ENCODE measurements at places on chromosomes 11 and 22.

- no peak for DNase-seq
These were observed 588 bp downstream of the VPS37C start for GRCh38 chr11:61160487-61161189.

DNA sequence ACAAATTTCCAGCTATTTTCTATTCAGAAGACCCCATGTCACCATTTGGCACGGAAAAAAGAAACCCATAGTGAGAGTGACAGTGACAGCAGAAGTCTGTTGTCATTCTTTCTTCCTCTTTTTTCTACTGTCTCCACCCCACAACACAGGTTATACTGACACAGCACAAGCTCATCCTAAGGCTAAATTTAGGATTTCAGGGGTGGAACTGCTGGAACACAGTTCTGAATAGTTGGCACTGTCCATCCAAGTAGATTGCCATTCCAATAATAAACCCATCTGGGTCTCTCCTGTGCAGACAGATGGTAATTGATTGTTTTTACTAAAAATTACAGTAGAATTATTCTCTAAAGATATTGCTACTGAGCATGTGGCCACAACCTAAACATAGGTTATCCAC lies 95.2 kb upstream of the C11orf87 start:
- DNase-seq, result no peak

- no peak for DNase-seq
These were observed 14.8 kb downstream of the PSMD13 start for GRCh38 chr11:251550-251949.

GRCh38 chr22:36816636-36817524 lies at the start of gene PVALB:
PVALB (minus strand) TSS chr22:36817035; CDS start chr22:36817005, 30 bp downstream.
- DNase-seq, result no peak

DNA sequence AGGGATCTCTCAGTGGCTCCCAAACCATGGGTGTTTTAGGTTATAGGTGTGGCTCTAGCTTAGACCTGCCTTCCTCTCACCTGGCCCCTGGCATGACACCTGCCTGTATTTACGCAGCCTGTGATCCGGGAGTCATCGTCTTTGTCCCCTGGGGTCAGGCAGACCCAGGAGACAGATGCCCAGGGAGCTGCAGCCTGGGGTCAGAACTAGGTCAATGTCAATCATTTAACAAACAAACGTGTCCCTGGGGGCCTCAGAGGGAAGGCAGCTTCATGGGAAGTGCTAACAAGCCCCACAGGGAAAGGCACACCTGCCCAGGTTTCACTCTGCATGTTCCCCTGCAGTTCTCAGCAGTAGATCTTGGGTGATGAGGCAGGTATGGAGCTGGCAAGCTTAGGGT lies 12.0 kb downstream of the BACE1-AS start:
- no peak for DNase-seq

DNA sequence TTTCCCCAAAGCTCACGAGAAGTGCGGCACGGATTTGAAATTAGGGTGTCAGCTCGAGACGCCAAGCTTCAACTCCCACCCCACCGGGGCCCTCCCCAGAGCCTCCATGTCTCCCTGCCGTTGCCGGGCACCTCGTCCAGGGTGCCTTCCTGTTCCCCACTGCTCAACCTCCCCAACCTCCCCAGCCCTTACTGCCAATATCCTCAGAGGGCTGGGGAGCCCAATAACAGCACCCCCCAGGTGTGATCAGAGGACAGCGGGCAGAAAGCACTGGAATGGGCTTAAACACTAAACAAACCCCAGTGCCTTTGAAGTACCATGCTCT lies 1336.4 kb downstream of the TBC1D22A start:
- no peak for DNase-seq

- no peak for DNase-seq
These were observed 1065.2 kb downstream of the JRKL start for GRCh38 chr11:97454988-97455387.

DNA sequence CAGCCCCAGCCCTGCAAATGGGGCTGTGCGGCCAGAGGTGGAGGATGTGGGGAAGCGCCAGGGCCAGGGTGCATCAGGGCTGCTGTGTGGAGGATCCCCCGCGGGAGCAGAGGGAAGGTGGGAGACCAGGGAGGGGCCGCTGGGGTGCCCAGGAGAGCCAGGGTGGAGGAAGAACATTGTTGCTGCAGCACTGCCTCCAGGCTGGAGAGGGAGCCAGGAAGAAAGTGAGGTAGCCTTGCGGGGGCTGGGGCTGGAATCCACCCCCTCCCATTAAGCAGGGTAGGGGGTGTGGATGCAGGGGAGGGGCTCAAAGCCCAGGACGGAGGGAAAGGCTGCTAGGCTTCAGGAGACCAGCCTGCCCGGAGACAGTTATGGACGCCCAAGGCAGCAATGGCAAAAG lies 15.0 kb downstream of the CABP7 start:
- DNase-seq, result no peak

DNA sequence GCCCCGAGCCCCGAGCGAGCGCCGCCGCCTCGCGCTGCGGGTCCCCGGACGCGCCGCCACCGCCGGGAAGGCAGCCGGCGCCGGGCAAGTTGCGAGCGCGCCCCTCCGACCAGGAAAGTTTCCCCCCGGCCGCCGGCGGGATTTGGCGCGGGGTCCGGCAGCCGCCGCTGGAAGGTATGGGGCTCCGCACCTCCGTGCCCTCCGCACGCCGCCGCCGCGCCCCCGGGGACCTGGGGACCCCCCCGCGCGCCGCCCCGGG lies 281 bp downstream of the TSPAN18 start:
- DNase-seq, result no peak

DNA sequence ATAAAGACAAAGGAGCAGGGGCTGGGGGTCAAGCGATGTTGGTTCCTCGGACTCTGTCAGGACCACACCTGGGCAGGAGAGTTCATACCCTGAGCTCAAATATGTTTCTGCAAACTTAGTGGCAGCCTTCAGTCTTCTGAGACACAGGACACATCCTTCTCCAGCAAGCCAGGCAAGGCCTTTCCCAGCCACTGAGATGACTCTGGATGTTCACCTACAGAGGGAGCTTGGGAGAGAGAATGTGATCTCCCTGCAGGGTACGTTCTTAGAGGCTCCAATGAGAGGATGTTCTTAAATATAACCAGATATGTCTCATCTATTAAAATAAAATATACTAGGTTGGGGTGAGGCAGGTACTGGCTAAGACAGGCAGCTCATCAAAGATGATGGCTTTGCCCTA lies 461.5 kb downstream of the OPCML start:
- no peak for DNase-seq

DNA sequence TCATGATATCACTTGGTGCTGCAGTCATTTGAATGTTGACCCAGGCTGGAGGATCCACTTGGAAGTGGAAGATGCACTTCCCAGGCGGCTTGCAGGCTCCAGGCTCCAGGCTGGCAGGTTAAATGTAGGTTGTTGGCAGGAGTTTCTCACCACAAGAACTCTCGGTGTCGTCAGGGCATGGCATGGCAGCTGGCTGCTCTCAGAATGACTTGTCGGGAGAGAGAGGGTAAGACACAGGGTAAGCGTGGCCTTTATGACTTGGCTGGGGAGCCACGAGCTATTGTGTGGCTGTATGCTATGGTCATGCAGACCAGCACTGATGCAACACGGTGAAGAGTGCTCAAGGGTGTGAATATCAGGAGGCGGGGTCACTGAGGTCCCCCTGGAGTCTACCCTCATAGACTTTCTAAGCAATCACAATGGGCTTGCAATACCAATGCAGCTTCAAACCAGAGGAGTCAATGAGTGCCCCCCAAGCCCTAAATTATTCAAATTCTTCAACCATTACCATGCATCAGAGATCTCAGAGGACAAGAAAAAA lies 1027.7 kb downstream of the OPCML start:
- no peak for DNase-seq

- DNase-seq, result no peak
These were observed 2.8 kb upstream of the BSX start for GRCh38 chr11:122984186-122985011.

GRCh38 chr22:28250036-28250695 lies 331.1 kb upstream of the PITPNB start:
- no peak for DNase-seq

- no peak for DNase-seq
These were observed 19.2 kb downstream of the EMID1 start for GRCh38 chr22:29224859-29225410.

GRCh38 chr22:46587492-46588278 lies 32.5 kb upstream of the GRAMD4 start:
- DNase-seq, result no peak

- DNase-seq, result no peak
These were observed 106.4 kb upstream of the FGF3 start for GRCh38 chr11:69925366-69926196.

DNA sequence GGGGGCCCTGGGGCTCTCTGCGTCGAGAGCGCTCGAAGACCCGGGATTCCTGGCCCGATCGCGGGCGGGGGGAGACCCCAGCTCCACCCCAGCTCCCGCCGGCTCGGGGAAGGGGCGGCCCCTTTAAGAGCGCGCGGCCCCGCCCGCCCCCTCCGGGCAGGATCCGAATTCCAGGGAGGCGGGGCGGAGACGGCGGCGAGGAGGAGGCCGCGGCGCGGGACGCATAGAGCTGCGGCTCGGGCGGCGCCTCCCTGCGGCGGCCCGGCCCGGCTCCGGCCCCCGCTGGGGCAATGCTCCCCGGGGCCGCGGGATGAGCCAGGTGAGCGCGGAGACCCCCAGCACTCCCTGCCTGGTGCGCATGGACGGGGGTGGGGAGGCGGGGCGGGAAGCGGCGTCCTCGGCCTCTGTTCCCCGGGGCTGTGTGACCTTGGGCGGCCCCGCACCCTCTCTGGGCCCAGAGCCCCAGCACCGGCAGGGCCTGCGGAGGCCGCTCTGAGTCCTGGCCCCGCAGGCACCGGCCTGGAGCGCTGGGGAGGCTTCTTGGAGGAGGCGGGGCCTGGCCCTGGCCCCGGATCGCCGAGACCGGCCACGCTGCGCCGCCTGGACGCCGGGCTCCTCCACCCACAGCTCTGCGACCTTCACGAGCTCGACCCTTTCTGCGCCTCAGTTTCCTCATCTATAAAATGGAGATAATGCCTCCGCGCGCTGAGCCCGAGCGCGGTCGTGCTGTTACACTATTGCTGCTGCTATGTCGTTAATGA lies 565 bp downstream of the GAS2L1 start:
- no peak for DNase-seq

- no peak for DNase-seq
These were observed 62.8 kb downstream of the PHF21B start for GRCh38 chr22:44947049-44947448.
